Neural crest cell (in vitro differentiated cells): ENCODE measurements at places on chromosomes 7 and 10. TPM values are rescaled to one million over a fixed set of nuclear protein-coding genes. Genes with fewer than 3 reads are reported as not detected.

The SPDYE3 gene
- total RNA-seq = not detected in 2 replicates

The PTPN20 gene
- total RNA-seq = not detected in 2 replicates

The CHN2 gene
- total RNA-seq = 15.4 and 15.9 TPM in 2 replicates

The HHEX gene
- not detected in 2 replicates for total RNA-seq

The PBLD gene
- total RNA-seq = 5.0 TPM in 2 replicates

The CACNB2 gene
- total RNA-seq = 2.1 and 2.2 TPM in 2 replicates

The CPED1 gene
- 3.6 and 4.3 TPM in 2 replicates for total RNA-seq

The UTF1 gene
- not detected in 2 replicates for total RNA-seq

The FBXO24 gene
- 0.50 and 0.61 TPM in 2 replicates for total RNA-seq

The PPP1R3A gene
- total RNA-seq = not detected in 2 replicates

The GPNMB gene
- not detected in 2 replicates for total RNA-seq

The DOCK1 gene
- 55.8 and 62.9 TPM in 2 replicates for total RNA-seq

The HTR7 gene
- total RNA-seq = 0.09 TPM in 1 of 2 replicates, not detected in the other

The ZNF479 gene
- not detected in 2 replicates for total RNA-seq

DNA sequence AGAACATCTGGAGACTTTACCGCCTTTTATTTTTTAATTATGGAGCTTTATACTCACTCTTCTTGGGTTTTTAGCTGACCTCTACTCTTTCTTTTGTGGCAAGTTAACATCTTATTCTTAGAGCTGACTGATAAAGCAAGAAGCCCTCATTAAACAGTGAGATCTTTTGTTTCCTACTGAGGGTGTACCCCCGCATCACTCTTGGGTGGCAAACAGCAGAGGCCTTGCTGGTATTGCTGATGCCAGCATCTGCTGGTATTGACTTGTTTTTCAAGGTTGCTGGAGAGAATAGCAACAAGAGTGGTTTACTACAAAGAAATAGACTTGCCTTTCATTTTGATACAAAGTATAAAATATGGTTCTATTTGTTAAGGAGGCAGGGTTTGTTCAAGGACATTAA is 154.7 kb downstream of the ARID5B start:
- no peak for DNase-seq

DNA sequence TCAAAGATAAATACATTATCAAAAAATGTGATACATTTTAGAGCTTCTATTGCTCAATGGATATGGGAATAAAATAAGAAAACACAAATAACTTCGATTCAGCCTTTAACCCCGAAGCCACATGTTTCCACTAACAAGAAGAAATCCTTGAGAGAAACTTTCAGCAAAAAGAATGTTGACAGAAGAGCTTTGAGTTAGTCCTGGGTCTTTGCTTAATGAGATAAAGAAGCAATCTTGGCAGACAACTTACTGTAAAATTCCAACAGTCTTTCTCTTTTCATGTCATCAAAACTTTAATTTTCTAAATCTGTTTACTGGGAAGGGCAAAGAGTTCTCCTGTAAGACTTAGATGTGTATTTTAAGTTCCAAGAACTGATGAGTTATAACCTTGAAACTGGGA is 810.2 kb downstream of the CNTNAP2 start:
- DNase-seq = no peak

- DNase-seq = no peak
Observed at GRCh38 chr7:1120791-1121190, 32.9 kb downstream of the GPER1 start.

GRCh38 chr10:47094636-47095035 is 183.4 kb downstream of the PTPN20 start:
- DNase-seq = no peak

GRCh38 chr7:105990727-105991453 is 27.8 kb downstream of the CDHR3 start:
- DNase-seq = no peak

DNA sequence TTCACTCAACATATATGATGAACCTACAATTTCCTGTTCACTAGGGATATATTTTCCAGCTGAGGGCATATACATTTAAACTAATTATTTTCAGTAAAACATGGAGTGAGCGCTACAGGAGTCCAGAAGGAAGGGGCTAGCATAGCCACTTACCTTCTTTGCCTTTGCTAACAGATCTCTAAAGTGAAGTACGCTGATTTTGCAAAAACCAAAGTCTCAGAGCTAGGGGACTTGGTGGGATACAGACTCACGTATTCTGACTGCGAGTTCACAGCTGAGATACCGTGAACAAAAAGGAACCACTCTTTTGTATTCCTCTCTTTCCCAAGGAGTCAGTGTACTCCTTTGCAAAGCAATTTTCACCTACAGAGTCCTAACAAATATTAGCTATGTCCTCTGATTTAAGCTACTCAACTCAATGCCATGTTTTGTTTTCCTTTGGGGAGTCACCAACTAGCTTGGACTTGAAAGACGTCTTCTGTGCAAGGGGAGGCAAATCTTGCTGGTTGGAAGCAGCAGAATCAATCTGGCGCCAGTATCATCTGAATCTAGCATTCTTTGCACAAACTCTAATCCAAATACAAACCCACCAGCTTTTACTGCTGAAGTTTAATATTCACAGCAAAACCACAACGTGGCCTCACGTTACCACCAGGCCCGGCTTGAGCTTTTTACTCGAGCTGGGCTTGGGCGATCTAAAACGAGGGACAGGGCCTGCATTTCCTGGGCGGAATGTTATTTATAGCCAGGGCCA is 657 bp downstream of the CDNF start:
- DNase-seq = no peak

DNA sequence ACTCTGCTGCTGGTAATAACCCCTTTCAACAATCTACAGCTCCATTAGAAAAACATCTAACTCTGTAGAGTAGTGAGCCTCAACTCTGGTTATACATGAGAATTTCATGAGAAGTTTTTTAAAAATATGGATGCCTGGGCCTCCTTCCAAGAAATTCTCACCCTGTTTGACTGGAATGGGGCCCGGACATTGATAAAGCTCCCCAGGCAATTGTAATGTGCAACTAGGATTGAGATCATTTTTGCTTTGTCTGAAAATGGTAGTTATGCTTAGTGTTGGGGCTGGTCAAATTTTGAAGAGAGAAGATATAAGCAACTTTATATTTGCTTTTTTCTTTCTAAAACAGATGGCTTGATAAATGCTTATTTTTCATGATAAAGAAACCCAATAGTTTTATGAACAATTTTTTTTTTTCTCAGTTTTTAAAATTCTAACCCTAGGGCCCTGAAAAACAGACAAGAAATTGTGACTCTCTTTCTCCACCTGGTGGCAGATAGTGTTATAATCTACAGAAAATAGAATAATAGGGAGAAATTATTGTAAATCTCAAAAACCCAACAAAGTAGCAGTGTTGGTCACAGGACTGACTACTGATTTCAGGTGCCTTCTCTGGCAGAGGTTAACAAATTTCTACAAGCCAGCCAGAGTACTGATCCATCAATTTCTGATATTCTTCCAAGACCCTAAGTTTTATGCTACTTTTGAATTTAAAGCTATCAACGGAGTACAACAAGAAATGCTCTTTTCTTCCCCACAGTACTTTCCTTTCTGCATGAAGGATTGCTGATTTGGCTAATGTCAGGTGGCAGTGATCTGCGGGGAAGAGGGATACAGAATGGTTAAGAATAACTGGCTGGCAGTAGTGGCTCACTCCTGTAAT is 174.8 kb downstream of the DKK1 start:
- DNase-seq = no peak

DNA sequence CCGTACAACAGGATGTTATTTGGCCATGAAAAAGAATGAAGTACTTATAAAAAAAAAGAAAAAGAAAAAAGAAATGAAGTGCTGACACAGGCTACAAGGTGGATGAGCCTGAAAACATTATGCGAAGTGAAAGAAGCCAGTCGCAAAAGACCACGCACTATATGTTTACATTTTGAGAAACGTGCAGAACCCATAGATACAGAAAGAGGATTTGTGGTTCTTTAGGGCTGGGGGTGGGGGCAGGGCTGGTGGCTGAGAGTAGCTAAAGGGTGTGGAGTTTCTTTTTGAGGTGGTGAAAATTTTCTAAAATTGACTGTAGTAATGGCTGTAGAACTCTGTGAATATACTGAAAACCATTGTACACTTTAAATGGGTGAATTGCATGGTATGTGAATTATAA is 86.0 kb upstream of the FAM20C start:
- no peak for DNase-seq

DNA sequence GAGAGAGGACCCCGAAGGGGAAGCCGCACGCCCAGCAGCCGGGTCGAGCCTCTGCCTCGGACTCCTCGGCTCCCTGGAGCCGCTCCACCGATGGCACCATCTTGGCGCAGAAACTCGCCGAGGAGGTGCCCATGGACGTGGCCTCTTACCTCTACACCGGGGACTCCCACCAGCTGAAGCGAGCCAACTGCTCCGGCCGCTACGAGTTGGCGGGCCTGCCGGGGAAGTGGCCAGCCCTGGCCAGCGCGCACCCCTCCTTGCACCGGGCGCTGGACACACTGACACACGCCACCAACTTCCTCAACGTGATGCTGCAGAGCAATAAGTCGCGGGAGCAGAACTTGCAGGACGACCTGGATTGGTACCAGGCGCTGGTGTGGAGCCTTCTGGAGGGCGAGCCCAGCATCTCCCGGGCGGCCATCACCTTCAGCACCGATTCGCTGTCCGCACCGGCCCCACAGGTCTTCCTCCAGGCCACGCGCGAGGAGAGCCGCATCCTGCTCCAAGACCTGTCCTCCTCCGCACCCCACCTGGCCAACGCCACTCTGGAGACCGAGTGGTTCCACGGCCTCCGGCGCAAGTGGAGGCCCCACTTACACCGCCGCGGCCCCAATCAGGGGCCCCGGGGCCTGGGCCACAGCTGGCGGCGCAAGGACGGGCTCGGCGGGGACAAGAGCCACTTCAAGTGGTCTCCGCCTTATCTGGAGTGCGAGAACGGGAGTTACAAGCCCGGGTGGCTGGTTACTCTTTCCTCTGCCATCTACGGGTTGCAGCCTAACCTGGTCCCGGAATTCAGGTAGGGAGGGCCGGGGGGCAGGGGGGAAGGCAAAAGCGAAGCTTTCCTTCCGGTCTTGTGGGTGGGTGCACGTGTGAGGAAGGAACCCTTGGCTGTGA is 973 bp downstream of the GPR158 start:
- peak; percentile 20 for DNase-seq

GRCh38 chr7:130223646-130224045 is 16.0 kb downstream of the SSMEM1 start:
- DNase-seq = no peak

DNA sequence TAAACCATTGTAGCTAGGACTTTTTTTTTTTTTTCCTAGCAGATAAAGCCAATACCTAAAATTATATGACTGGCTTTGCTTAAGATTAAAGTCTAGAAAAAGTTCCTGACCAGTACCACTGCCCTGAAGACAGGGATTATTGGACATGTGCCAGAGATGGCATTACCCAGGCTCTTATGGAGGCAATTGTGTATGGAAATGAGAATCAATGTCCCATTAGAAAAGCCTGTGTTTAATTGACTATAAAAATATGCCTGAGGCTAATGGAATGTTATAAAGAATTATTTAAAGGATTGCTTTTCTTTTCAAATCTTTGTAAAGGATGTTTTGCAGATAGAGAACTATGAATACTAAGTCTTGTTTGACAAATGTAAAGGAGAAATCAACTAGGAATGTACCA is 196.7 kb downstream of the ANK3 start:
- no peak for DNase-seq

DNA sequence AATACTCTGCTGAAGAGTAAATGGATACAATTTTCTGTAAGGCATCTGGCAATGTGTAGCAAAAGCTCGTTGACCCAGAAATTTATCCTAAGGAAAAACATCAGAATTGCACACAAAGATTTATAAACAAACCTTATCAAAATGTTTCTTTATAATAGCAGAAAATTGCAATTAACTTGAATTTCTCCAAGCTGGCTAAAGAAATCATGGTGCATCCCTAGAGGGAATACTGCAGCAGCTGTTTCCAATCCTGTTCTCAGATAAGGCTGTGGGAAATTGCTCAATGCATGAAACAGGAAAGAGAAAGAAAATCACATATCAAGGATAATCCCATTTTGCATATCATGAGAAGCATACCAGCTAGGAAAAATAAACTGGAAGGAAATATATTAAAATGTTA is 18.7 kb downstream of the TACR2 start:
- DNase-seq = no peak

- peak; percentile 81 for DNase-seq
Observed at GRCh38 chr7:151085691-151086620, at the start of gene AGAP3. AGAP3 (plus strand) TSS chr7:151086475; CDS start chr7:151086742, 267 bp downstream.

GRCh38 chr10:2263561-2263960 is 526.2 kb upstream of the ADARB2 start:
- no peak for DNase-seq

- no peak for DNase-seq
Observed at GRCh38 chr7:156897673-156898072, 4.7 kb upstream of the LMBR1 start.

DNA sequence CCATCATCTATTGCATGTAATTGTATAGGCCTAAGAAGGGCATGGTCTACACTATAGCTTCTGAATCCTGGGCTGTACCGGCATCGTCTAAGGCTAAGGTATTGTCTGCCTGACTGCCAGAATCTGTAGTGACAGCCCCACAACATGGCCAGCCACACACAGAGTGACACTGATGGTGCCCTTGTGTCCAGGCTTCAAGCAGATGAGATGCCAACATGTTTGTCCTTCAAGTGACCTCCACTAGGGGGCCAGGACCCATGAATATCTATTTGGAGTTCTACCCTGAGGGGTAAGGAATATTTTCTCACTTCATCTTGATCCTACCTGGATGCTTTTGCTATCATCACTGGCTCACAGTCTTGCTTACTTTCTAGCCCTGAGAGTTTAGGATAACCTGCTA is 1.5 kb downstream of the CYP3A7 start:
- no peak for DNase-seq

DNA sequence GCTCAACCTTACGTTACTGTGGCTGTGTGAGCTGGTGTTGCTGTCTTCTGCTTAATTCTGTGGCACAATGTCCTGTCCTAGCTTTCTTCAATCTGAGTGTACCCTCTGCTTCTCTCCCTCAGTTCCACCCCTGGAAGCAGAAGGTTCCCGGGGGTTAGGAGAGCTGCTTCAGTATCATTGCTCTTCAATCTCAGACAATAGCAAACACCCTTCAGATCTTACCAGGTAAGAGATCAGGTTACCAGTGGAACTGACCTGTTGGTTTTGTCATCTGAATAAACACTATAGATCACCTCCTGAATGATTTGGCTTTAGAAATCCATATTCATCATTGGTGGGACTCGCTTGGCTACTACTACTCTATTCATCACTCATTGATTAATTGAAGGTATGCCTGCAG is 48.4 kb downstream of the DNAJB9 start:
- DNase-seq = no peak

DNA sequence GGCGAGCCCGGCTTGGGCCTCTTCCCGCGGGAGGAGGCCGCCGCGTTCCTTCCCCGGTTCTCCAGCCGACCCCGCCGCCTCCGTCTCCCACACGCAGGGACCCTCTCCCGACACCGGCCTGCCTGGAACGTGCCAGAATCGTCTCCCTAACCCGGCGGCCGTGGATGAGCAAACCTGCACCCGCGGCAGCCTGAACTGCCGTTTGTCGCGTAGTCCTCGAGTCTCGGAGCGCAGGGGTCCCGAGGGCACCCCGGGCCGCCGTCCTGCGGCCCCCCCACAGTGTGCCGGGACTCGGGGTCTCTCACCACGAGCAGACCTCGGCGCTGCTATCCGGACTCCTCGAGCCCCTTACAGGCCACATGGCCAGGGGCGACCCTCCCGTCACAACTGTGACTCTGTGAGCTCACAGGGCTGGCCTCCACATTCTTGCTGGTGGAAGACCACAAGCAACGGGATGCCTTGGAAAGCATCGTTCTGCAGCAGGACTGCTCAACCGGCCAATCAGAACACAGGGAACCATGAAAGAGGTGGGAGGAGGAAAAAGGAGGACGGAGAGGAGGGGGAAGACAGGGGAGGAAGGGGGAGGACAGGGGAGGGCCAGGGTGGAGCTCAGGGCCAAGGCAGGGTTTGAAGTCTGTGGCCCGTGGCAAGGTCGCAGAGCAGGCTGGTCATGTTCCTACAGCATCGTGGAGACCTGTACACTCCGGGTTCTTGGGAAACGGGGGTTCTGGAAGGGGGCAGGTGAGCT is 276.9 kb downstream of the DNAJB6 start:
- DNase-seq = no peak
